Dermis microvascular lymphatic vessel endothelial cell (primary cell): ENCODE measurements at places on chromosomes 7 and 10.

- DNase-seq: no peak
Observed at GRCh38 chr7:149637911-149638565, 135.3 kb downstream of the ZNF467 start.

- no peak for DNase-seq
Observed at GRCh38 chr10:5531558-5532306, 7.0 kb downstream of the CALML3 start.

GRCh38 chr10:30055226-30055662 lies 4.1 kb downstream of the JCAD start:
- peak; percentile 71 for DNase-seq

DNA sequence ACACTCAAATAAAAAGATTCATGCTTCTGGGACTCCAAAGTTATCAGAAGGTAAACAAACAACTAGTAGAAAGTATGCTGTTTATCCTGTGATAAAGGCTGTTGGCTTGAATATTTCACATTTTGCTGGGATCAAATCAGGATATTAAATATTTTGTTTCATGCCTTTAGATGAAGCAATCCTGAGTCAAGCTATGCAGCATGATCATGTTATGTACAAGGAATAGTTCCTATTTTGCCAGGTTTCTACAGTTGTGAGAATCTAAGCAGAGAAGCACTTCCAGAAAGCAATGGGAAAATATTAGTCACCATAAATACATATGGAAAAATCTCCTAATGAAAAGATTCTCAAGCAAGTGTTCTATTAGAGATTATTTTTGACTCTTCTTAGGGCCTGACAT lies 262.8 kb upstream of the PCDH15 start:
- DNase-seq: no peak

DNA sequence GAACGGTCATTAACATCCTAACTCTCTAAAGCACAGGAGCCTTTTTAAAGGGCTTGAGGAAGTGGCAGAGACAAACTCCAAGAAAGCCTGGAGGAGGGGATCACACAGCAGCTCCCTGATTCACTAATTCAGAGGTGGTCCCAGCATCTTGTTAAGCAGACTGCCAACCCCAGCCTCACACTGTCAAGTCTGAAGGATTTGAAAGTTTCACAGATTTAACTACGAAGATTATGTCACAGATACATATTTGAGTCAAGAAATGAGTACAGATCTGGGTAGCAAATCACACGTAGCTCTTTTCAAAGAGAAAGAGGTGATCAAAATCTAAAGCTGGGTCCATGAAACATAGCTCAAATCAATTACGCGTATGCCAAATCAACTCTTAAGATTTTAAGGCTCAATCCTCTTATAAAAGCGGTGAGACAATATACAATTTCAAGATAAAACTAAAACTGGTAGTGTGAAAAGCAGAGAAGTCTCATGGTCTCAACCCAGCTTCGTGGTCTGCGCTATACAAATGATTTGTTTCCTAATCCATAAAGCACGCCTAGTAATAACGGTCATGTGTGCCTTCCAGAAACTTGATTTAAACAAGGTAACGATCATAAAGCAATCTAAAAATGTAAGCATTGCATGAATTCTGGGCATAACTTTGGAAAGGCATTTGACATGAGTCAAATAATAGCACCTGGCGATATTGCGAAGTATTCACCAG lies 229.9 kb upstream of the MKLN1 start:
- no peak for DNase-seq

- peak; percentile 44 for DNase-seq
Observed at GRCh38 chr7:154953006-154953684, 49.8 kb downstream of the PAXIP1 start.

DNA sequence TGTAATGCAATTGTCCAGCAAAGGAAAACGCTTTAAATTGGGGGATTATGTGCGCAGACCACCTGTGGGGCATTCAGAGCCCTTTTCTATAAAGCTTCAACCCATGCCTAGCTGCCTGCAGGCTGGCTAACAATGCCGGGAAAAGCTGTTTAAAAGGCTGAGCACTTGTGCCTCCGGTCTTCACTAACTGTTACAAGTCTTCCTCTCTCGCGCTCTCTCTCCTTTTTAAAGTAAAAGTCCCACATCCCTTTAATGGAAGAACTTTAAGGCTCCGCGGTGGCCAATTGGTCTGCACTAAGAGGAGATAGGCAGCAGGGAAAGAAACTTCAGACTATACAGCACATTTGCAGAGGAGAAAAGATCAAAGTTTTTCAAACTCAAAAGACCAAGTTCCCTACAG lies 4.6 kb downstream of the FZD8 start:
- no peak for DNase-seq

DNA sequence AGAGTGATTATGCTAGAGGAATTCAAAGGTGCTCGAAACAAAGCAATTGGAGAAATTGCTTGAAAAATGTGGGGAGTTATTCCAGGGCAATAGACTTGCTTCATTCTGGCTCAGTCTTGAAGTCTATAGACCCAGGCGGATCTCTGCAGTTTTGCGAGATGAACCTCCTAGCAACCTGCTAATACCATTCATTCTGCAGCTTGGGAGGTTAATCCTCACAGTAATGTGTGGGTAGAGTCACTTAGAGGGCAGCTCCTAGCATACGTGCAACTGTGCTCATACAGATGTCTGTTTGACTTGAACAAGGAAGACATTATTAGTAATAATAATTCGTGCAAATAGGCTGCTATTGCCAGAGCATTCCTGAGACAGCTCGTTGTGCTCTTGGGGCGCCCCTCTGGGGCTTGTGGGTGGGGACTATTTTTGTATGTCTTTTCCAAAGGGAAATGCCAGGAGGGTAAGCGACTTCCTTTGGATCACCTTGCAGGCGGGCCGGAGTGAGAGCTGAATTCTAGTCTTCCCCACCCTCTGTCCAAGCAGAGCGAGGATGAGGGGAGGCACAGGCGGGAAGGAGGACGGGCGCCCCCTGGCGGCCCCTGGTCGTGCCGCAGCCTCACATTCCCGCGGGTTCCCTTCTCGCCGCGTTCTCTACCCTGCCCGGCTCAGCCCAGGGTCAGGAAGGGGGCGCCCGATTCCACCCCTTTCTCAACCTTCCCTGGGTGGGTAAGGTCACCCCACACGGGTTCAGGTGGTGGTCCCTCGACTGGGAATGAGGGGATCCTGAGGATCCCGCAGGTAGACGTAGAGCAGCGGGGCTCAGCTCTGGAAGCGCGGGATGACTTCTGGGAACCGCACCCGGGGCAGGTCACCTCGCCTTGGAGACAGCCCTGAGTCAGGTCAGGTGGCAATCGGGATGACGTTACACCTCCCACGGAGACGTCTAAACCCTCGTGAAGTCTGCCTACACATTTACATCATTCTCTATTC lies 241.5 kb downstream of the PHTF2 start:
- peak; percentile 33 for DNase-seq

DNA sequence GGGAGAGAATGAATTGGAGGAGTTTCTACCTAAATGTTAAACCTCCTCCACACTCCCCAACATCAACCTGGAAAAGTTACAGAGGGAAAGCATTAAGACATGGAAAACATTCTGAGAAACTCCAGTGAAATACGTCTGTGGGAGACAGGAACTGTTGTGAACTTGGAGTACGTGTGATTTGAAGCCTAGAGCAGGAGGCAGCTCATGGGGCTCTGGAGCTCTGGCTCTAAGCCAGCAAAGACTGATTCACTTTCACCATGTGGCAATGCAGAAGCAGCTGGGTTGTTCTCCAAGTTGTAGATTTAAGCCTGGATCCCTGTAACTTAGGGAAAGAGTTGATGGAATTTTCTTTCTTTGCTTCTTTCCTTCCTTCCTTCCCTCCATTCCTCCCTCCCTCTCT lies 503.2 kb downstream of the NRG3 start:
- DNase-seq: peak; percentile 78

GRCh38 chr7:87370660-87371180 lies 25.3 kb downstream of the CROT start:
- DNase-seq: peak; percentile 8

- DNase-seq: no peak
Observed at GRCh38 chr10:49089152-49089551, 26.2 kb downstream of the VSTM4 start.

- no peak for DNase-seq
Observed at GRCh38 chr7:152544481-152544927, 108.7 kb upstream of the KMT2C start.

GRCh38 chr7:132410385-132410784 lies 165.9 kb downstream of the PLXNA4 start:
- DNase-seq: peak; percentile 93

GRCh38 chr7:3280946-3281656 lies 20.0 kb upstream of the SDK1 start:
- no peak for DNase-seq

- DNase-seq: no peak
Observed at GRCh38 chr7:150858236-150859197, 6.2 kb downstream of the AOC1 start.

- DNase-seq: no peak
Observed at GRCh38 chr7:27147199-27148030, at the start of gene HOXA6. HOXA6 (minus strand) TSS chr7:27147774; CDS start chr7:27147749, 25 bp downstream.

GRCh38 chr7:157233677-157234076 lies 95.0 kb downstream of the UBE3C start:
- no peak for DNase-seq

- DNase-seq: peak; percentile 57
Observed at GRCh38 chr10:80196270-80196949, 8.9 kb downstream of the ANXA11 start.

DNA sequence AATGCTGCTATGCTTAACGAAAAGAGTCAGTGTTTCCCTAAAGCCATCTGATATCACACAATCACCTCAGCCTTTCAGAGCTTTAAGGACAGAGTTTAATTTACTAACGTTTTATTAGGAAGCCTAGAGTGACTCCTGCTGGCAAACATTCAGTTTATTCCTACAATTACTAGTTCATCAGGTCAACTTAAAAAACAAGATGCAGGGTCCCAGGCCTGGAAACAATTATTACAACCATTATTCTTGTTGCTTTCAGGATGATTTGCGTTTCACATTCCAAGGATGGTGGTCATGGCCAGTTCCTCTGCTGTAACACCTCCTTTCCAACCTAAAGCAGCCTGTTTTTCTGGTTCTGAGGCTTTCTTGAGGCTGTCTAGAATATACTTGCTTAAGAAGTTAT lies 1.5 kb upstream of the FAM53B start:
- DNase-seq: peak; percentile 69

DNA sequence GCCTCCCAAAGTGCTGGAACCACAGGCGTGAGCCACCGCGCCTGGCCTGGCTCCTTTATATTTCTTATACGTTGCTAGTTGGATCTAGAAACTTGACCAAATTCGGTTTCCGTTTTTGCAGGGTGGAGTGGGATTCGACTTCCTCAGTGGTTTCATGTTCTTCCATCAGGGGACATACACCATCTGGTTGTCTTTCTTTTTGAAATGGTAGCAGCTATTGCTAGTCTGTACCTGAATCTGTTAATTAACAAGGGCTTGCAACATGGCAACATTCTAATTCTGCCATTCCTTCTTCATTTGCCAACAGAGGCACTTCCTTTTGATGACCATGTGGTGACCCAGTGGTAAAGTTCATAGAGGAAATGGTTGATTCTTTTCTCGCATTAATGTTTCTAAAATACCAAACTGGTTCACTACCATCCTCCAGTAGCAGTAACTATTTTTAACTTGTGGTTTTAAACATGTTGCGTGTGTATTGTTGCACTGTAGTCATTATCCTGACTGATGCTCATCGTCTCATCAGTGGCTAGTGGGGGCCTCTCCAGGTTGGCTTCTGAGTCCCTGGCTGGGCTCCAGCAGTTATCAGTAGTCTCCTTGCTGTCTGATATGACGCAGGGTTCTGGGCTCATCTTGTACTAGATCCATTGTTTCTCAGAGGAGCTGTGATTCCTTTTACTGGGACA lies 159.2 kb downstream of the RGS10 start:
- no peak for DNase-seq

- peak; percentile 22 for DNase-seq
Observed at GRCh38 chr10:112689327-112690072, 242.5 kb downstream of the VTI1A start.

GRCh38 chr7:45106-46090 lies 147.0 kb upstream of the FAM20C start:
- no peak for DNase-seq

DNA sequence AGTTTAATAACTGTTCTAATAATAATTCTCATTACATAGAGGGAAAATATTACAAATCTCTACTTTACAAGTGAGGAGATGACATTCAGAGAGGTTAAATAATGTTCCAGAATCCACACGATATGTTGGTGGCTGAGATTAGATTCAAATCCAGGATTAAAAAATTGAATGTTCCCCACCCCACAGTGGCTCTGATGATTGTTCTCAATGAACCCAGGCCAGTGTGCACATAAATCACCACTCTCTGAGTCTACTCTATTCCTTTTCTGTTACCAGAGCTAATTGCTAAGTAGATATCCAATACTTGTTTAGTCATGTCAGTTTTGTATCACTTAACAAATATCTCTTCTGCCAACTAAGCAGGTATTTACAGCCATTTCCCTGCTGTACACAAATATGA lies 281.0 kb downstream of the ABCA13 start:
- DNase-seq: no peak

GRCh38 chr7:131354390-131354789 lies 26.7 kb downstream of the MKLN1 start:
- DNase-seq: no peak

GRCh38 chr7:27134392-27134791 lies 3.8 kb upstream of the HOXA4 start:
- peak; percentile 88 for DNase-seq

- DNase-seq: no peak
Observed at GRCh38 chr10:127303105-127303504, 106.7 kb upstream of the INSYN2A start.

DNA sequence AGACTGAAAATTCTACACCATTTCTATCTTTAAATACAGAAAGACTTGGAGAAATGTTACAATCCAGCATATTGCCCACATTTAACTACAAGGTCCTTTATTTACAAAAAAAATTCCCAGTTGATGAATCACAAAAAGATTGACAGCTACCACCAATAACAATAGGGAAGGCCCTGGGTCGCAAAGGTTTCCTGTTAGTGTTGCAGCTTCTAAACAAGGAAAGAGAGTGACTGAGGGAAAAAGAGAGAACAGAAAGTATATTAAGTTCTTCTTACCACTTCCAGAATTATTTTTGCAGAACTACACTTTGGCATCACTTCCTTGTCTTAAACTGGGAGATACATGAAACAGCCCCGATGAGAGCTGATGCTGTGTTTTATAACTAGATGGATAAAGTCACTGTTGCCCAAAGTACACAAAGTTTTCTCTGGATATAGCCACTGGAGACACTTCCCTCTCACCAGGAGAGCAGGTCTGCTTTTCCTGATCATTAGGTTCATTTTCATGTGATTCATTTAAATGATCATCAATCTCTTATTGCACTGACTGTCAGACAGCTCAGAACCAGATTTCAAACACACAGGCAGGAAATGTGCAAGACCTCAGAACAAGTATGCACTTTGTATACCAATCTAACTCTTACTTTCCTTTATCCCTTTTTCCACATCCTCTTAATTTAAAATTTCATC lies 57.0 kb downstream of the SHTN1 start:
- peak; percentile 40 for DNase-seq

GRCh38 chr10:70913191-70913892 lies 25.0 kb upstream of the PCBD1 start:
- peak; percentile 6 for DNase-seq
